Hematopoietic multipotent progenitor cell treated with erythropoietin and hydrocortisone succinate and interleukin-3 and kit ligand, for 17 days (in vitro differentiated cells): ENCODE measurements at places on chromosomes 3 and 15.

GRCh38 chr3:42661593-42662022, 8.1 kb downstream of the ZBTB47 start:
- no peak for DNase-seq

DNA sequence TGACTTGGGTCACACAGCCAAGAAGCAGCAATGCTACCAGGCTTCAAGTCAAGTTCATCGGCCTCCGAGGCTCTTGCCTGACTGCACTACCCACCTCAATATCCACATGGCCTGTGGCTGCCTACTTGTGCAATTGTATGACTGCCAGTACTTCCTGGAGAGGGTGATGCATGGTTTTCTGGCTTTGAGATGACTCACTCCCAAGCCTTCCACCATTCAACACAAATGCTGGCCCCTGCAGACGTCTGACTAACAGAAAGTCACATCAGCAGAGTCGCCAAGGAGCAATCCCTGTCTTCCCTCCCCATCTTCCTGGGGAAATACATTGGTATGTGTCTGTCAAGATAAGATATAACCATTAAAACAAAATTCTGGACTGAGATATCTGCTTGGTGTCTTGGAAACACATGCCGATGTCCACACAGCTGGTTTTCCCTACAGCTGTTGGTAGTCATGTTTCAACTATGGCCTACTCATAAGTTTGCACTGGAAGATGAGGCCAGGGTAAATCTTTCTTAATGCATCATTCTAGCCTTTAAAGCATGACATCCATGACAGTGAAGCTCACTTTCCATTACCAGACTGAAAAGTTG, 79.6 kb upstream of the SPATA12 start:
- no peak for DNase-seq

- no peak for DNase-seq
Measured at GRCh38 chr3:13708301-13708700, 159.4 kb downstream of the FBLN2 start.

DNA sequence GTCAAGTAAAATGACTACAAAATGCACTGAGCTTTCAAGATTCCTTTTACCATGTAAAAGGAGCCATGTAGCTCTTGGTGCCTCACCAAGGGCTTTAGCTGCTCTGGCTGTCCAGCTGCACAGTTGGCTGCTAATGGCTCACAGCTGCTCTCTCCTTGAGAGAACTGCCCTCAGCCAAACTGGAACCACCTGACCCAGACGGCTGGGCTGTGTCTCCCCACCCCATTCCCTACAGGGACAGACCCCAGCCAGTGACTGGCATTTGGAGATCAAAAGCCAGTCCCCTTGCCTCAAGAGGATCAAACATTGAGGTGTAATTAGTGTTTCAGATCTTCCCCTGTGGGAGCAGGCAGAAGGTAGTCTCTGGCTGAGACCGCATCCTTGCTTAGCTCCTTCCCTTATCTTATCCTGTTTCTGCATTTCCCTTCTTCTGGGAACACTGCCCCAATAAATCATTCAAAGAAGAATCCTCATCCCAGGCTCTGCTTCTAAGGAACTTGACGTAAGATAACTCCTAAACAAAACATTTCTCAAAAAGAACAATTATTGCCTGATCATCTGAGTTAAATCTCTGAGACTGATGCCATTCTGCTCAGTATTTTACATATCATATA, 28.6 kb upstream of the UBE2E2 start:
- DNase-seq: no peak

GRCh38 chr3:121768452-121768851, 18.9 kb upstream of the GOLGB1 start:
- no peak for DNase-seq

DNA sequence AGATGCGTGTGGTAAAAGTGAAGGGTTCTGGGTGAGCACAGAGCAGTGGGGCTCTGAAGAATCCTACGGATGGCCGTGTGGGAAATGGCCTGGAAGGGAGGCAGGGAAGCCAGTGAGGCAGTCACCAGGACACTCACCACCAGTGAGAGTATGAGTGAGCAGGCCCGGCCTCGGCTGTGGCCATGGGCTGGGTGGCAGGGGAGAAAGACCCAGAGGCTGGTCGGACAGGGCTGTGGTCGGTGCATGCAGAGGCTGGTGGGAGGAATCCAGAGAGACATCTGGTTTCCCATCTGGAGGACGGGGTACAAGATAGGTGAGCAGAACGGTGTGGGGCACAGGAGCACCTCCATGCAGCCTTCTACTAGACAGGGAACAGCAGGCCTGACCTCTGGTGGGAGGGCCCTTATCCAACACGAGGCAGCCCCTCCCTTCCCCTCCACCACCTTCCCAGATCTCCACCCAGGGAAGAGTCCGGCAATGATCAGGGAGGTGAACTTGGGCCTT, 10.1 kb downstream of the PCSK6 start:
- DNase-seq: no peak

- no peak for DNase-seq
Measured at GRCh38 chr15:85443593-85444087, 63.2 kb downstream of the AKAP13 start.

- no peak for DNase-seq
Measured at GRCh38 chr15:90063770-90064247, 38.5 kb downstream of the IDH2 start.

GRCh38 chr3:117887901-117888300, 1146.7 kb downstream of the IGSF11 start:
- no peak for DNase-seq

- DNase-seq: no peak
Measured at GRCh38 chr3:42638339-42638842, 15.1 kb upstream of the ZBTB47 start.

GRCh38 chr3:33879540-33879939, 81.1 kb downstream of the PDCD6IP start:
- no peak for DNase-seq

DNA sequence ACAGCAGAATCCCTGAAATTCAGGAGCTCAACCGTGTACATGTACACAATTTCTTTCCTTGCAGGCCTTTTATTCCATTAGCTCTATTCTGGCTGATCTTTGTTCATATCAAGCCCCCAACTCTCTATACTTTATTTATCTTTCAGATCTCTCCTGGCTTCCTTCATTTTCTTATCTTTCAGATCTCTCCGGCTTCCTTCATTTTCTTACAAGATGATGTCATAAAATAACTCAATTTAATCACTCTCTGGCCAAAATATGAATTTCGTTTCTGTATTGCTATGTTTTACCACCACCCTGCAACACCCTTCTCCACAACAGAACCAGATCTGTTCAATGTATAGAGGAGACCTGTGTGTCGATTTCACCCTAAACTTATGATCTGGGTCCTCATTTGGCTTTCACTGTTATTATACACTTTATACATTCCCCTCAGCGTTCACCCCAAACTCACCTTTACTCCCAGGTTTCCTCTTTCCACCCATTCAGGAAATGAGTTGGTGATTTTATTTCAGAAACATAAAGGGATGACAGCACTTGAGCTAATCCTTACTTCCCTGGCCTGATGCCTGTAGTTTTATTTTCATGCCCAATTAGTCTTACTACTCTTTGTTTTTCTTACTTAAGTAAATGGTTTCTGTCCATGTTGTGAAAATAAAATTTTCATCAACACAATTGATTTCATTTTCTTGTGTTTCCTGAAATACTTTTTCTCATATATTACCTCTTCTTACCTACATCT, 195.5 kb downstream of the BCHE start:
- no peak for DNase-seq

GRCh38 chr15:89999676-90000185, 1.4 kb upstream of the ZNF710 start:
- DNase-seq: no peak

GRCh38 chr3:56861511-56861910, 59.8 kb upstream of the ARHGEF3 start:
- no peak for DNase-seq

GRCh38 chr3:156675830-156676767, 1.7 kb downstream of the TIPARP start:
- DNase-seq: peak; percentile 64

DNA sequence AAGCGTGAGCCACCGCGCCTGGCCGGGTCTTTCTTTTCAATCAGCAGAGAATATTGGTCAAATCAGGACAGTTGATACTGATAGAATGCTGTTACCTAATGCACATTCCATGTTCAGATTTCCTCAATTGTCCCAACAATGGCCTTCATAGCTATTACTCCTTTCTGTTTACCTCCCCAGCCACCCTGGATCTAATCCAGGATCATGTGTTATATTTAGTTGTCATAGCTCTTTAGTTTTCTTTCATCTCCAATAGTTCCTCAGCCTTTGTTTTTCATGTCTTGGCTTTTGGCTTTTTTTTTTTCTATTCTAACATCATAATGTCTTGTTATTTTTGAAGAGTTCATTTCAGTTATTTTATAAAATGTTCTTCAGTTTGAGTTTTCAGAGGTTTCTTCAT, 14.6 kb downstream of the USP3 start:
- no peak for DNase-seq

DNA sequence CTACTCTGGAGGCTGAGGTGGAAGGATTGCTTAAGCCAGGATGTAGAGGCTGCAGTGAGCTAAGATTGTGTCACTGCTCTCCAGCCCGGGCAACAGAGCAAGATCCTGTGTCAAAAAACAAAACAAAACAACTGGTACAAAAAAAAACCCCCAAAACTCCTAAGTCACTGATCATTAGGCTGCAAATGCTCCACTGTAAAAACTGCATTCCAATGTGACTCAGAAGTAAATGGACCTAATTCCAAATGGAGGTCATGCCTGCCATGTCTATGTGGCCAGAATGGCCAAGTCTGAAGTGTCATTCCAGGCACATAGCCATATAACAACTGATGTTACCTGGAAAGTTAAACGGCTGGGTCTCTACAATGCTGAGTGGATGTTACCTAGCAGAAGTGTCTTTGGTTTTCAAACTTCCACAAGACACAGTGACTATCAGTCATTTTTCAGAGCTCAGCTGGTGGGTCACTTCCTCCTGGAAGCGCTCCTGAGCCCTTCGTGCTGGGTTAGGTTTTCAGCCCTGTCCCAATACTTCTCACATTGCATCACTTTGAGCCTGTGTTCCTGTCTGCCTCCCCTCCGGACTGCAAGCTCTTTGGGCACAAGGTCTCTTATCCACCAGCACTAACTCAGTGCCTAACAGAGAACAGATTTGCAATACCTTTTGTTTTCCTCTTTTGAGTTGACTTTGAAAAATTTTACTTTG, 10.6 kb downstream of the FSTL1 start:
- DNase-seq: no peak

GRCh38 chr15:96064351-96064756, 266.1 kb upstream of the NR2F2 start:
- no peak for DNase-seq

- DNase-seq: no peak
Measured at GRCh38 chr15:93458597-93458996, 369.6 kb upstream of the RGMA start.

DNA sequence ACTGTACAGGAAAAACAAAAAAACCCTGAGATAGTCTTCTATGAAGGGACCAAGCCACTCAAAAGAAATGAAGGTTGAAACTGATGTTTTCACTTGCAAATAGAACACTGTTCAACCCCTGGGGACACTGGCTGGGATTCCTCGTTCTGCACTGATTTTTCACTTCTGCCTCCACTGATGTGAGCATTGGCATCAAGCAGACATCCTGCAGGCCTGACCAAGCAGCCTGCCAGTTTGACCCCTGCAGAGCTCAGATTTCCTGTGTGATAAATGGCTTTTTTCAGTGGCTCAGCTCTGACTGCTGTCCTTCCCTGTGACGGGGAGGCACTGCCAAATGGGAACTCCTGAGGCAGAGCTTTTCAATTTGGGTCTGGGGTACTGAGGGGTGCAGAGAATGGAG, 50.0 kb downstream of the RASGRP1 start:
- no peak for DNase-seq

DNA sequence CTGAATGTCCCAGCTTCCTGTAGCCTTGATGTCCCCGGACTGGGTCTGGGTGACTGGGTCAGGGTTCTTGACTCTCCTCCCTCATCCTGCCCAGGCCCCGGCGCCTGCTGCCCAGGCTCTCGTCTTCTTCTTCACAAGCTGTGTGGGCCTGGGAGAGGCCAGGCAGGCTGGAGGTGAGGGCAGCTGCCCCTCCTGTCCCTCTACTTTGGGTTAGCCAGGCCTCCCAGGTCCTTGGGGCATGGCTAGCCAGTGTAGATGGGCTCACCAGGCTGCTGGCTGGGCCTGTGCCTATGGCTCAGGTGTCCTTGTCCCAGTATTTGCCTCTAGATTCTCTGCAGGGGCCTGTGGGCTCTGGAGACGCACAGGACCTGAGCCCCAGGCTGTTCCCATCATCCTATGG, 31.8 kb downstream of the TKT start:
- DNase-seq: no peak

- DNase-seq: no peak
Measured at GRCh38 chr3:126523745-126524428, at the start of gene CHST13. Gene CHST13, plus strand, starts transcription at chr3:126524155. Its CDS starts 178 bp downstream, at chr3:126524333.

DNA sequence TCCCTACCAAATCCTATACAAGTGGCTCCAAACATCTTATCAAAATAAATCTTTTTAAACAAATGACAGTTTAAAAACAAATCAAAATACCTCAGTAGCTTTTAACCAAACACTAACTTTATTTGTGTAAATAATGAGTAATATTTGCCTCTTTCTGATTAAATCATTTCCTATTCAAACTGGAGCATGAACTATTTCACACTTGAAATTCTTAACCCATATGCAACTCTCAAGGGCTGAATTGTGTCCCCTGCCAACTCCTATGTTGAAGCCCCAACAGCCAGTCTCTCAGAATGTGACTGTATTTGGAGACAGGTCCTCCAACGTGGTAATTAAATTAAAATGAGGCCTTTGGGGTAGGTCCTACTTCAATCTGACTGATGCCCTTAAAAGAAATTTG, 55.9 kb upstream of the MCTP2 start:
- DNase-seq: no peak

GRCh38 chr3:31980530-31981205, 394 bp downstream of the OSBPL10 start:
- no peak for DNase-seq

GRCh38 chr3:149506965-149507364, 32.5 kb downstream of the TM4SF4 start:
- no peak for DNase-seq

DNA sequence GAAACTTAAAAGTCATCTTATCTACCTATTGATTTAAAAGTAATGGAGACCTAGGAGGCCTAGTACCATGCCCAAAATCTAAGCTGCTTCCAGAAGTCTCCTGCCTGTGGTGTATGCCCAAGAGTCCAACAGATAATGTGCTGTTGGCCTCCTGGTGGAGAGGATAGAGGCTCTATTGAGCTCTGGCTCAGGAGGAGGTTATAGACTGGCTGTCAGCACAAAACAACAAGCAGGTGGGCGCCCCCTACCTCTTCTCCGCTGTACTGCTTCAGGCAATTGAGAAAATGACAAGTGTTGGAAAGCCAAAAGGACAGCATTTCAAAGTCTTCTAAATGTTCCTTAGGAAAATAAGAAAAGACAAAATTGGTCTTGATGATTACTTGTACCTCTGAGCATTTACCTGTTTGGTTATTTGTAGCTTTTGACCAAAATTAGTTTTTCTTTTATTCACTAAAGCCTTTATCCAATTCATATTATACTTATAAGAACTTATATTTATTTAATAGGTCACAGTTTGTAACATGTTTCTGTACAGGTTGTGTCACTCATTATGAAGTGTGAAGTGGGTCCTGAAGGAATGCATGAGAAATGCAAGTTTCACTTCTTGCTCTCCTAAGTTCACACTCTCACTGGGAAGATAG, 17.2 kb upstream of the GNB5 start:
- peak; percentile 14 for DNase-seq

- no peak for DNase-seq
Measured at GRCh38 chr15:25325187-25325586, 113.6 kb downstream of the UBE3A start.
